ENCODE measurements at places on chromosomes 5 and 9.

DNA sequence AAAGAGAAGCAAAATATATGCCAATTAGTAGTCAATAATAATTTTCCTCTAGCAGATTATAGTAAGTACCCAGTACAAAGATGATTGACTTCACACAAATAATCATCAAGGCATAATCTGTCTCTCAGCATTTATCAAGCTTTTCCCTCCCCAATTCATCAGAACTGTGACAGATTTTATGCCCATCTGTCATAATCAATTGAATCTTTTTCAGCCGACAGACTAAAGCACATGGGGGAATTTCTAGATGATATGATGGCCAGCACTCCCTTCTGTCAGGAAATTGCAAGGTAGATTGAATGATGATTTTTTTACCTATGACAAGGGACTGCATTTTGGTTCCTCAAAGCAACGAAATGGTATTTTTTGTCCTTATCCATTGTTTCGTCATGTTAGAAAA, 227.1 kb upstream of the CYLC2 start:
- DNase-seq, result no peak

DNA sequence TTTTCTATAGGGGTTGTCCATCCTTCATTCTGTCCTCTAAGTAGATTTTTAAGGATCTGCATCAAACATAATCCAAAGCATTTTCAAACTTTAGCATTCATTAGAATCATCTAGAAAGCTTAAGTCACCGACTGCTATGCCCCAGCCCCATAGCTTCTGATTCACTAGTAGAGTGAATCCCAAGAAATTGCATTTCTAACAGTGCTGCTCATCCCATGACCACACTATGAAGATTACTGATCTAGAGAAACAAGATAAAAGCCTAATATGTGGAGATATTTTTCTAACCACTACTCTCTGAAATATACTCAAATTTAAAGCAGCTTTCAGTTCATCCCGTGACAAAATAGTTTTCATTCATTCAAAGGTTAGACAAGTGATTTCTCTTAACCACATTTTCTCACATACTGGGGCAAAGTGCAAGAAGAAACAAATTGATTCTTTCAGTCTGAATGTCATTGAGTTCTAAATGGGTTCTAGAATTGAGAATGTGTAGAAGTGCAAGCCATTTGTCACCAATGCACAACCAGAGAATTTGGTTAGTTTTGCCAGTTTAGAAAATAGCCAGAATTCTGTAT, 286.9 kb upstream of the CD180 start:
- no peak for DNase-seq

- DNase-seq, result no peak
Observed at GRCh38 chr5:132303589-132303988, 9.4 kb downstream of the SLC22A4 start.

- no peak for DNase-seq
Observed at GRCh38 chr5:139474890-139475791, 4.3 kb downstream of the SMIM33 start.

All from neuronal stem cell (in vitro differentiated cells).